Trophoblast cell (in vitro differentiated cells and primary cell): ENCODE measurements at places on chromosomes 2 and 18.

DNA sequence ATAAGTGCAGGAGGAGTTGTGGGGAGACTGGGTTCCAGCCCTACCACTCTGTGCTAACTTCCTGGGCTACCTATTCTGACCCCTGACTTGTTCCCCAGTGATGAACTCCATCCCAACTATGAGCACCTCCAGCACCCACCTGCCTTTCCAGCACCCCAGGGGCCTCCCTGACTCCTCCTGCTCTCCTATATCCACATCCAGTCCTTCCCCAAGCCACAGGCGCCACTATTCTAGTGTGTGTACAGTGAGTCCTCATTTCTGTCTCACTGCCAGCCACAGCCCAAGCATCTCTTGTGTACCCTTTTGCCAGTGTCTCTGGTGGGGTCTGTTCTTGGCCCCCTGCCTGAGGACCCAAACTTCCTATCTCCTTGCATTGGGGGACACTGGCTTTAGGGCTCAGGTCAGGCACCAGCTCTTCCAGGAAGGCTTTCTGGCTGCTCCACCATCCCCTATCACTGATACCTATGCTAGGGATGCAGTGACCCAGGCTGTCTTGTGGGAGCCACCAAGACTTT lies 145.2 kb downstream of the INHBB start:
- DNase-seq, result no peak

DNA sequence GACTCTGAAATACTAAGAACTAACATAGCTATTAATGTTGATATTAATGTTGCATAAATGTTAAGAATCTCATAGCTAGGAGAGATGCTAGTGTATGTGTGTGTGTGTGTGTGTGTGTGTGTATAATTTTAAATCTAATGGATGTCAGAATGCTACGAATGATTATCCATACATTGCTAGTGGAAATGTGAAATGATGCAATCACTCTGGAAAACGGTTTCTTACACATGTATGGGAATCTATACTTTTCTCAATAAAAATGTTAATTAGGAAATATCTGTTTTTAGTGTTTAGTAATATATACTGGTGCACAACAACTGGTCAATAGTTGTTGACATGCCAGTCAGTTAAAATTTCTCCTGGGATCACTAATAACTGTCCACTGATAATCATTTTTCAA lies 908.8 kb upstream of the POU3F3 start:
- no peak for DNase-seq

DNA sequence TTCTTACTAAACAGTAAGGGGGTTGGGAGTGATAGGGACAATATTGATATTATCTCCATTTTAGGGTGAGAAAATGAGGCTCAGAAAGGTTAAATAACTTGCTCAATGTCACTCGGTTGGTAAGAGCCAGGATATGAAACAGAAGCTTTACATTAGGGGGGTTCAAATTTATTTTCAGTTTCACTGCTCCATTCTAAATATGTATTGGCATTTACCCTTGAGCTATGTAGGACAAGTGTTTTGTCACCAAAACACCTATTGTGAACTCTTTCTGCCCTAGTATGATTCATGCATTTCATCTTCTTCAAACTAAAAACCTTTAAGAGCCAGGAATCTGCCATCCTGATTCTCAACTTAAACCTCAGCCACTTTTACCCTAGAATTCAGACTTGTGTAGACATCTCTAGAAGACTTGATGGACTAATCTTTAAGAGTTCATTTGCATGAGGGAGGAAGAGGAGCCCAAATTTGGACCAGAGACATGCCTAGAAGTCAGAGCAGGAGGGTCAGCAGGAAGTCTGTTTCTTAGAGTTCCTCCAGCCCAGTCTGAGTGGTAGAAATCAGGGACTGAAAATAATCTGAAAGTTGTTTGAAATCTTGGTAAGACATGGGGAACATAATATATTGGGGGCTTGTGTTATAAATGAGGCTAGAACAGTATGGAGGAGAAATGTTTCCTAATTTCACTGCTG lies 129.4 kb upstream of the ATP5MC3 start:
- DNase-seq, result no peak

- DNase-seq, result peak; percentile 6
These were observed 76.4 kb downstream of the AP1S3 start for GRCh38 chr2:223760838-223761502.

DNA sequence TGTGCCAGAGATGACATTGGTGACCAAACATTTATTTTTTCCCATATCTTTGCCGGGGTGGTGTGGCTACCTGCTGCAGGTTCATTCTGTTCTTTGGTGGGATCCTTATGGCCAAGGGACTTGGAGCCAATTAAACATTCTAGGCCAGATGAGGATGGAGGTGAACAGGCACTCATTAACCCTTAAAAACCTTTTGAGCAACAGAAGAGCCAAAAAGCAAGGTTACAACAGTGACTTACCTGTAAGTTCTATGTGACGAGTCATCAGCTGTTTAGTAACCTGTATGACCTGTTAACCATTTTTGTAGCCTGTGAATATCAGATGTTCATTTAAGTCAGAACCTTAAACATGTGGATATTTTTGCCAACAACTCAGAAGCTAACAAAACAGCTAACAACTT lies 105.6 kb downstream of the XRCC5 start:
- no peak for DNase-seq
